ENCODE measurements at places on chromosomes 12 and 14.

DNA sequence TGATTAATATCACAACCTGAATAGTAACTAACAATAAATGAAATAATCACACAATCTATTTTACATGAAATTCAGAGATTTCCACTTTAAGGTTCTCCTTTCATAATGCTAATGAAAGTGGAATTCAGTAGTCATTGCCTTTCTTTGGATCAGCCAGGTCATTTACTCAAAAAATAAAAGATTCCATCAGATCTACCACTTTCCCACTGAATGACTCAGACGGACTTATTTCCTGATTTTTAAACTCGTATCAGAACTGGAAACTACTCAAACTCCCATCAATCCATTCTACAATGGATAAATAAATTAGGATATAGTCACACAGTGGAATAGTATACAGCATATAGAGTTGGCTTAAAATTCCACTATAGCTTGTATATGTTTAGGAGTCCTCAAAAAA is 237.1 kb downstream of the MED13L start:
- no peak for DNase-seq

- DNase-seq = no peak
Measured at GRCh38 chr12:53577941-53578352, 48.2 kb downstream of the ATF7 start.

- no peak for DNase-seq
Measured at GRCh38 chr12:124057691-124058090, 84.7 kb downstream of the ZNF664 start.

GRCh38 chr12:96770219-96771102 is 136.6 kb upstream of the NEDD1 start:
- no peak for DNase-seq

DNA sequence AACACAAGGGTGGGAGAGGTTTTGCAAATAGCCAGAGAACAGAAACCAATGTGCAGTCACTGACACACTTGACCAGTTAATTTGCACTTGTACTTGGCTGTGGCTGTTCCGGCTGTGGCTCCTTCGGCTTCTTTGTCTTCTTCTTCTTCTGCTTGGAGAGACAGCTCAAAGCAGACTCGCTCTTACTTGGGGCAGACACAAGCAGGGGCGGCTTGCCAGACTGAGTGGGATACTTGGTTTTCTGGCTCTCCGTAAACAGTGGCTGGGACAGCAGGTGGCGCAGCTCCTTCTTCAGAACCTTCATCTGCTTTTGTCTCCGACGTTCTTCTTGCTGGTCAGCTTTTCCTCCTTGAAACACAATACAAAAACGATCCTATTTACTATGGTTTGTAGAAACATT is 25.0 kb downstream of the OTUB2 start:
- no peak for DNase-seq

DNA sequence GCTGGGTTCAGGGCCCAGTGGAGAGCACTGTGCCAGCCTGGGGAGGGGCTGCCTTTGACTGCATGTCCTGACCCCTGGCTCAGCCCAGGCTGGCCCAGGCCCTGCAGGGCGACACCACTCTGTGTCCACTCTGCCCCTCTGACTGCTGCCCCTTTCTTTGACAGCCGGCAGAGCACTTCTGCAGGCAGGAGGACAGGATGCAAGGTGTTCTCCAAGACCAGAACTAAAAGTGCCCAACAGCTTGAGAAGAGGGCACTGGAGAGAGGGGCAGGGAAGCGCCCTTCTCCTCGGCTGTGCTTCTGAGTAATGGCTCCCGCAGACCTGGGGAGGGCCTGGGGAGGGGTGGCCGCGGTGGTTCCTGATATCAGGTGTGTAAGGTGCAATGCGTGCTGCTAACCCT is 72.7 kb downstream of the WDR20 start:
- no peak for DNase-seq

DNA sequence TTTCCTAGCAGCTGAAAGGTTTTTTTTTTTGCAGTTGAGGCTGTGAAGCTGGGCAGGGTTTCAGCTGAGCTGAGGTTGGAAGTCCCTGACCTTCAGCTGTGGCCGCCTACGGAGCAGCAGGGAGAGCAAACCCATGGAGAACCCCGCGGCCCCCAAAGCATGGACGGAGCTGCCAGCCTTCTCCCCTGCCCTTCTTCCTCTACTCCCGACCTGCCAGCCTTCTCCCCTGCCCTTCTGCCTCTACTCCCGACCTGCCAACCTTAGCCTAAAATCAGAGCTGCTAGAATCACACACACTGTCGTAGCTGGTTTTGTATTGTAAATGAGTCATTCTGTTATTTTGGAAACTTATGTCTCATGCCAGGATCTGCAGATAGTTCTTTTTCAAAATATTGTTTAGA is 74.6 kb downstream of the PPP2R5C start:
- no peak for DNase-seq

GRCh38 chr12:123513805-123514204 is 19.7 kb downstream of the RILPL1 start:
- DNase-seq = no peak

GRCh38 chr12:76921891-76922664 is 43.3 kb upstream of the CSRP2 start:
- DNase-seq = no peak

GRCh38 chr12:113697651-113698509 is 226.2 kb upstream of the LHX5 start:
- DNase-seq = no peak

GRCh38 chr14:58607952-58608317 is 29.8 kb upstream of the DACT1 start:
- DNase-seq = no peak

- DNase-seq = no peak
Measured at GRCh38 chr14:95144849-95145248, 12.5 kb downstream of the DICER1 start.

GRCh38 chr14:59020382-59020781 is 168.1 kb upstream of the DAAM1 start:
- peak; percentile 36 for DNase-seq

DNA sequence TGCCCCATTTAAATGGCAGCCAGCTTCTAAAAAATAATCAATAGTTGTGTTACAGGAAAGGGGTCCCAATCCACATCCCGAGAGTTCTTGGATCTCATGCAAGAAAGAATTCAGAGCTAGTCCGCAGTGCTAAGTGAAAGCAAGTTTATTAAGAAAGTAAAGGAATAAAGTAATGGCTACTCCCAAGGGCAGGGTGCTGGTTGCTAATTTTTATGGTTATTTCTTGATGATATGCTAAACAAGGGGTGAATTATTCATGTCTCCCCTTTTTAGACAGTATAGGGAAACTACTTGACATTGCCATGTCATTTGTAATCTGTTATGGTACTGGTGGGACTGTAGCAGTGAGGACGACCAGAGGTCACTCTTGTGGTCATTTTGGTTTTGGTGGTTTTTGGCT is 591.3 kb downstream of the LRFN5 start:
- no peak for DNase-seq

DNA sequence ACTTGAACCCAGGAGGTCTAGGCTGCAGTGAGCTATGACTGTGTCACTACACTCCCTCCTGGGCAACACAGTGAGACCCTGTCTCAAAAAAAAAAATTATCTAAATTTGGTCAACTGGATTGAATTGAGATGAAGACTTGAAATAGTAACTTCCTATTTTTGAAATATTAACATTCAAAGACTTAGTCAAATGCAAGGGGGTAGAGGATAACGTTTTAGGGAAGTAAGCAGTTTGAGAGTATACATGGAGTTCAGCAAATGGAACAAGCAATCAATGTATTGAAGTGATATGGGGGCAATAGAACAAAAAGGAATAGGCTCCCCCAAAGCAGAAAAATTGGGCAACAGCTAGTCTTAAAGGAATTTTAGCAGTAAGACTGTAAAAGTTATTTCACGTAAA is 4.6 kb upstream of the MFAP5 start:
- peak; percentile 72 for DNase-seq

DNA sequence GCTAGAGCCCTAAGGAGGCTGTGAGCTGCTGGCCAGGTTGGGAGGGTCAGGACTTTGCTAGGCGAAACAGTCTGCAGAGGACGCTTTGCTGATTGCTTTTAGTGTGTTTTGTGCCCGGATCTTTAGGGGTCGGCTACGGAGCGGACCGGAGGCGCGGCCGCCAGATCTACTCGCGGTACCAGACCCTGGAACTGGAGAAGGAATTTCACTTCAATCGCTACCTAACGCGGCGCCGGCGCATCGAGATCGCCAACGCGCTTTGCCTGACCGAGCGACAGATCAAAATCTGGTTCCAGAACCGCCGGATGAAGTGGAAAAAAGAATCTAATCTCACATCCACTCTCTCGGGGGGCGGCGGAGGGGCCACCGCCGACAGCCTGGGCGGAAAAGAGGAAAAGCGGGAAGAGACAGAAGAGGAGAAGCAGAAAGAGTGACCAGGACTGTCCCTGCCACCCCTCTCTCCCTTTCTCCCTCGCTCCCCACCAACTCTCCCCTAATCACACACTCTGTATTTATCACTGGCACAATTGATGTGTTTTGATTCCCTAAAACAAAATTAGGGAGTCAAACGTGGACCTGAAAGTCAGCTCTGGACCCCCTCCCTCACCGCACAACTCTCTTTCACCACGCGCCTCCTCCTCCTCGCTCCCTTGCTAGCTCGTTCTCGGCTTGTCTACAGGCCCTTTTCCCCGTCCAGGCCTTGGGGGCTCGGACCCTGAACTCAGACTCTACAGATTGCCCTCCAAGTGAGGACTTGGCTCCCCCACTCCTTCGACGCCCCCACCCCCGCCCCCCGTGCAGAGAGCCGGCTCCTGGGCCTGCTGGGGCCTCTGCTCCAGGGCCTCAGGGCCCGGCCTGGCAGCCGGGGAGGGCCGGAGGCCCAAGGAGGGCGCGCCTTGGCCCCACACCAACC is 1.5 kb downstream of the HOXC6 start:
- DNase-seq = no peak

DNA sequence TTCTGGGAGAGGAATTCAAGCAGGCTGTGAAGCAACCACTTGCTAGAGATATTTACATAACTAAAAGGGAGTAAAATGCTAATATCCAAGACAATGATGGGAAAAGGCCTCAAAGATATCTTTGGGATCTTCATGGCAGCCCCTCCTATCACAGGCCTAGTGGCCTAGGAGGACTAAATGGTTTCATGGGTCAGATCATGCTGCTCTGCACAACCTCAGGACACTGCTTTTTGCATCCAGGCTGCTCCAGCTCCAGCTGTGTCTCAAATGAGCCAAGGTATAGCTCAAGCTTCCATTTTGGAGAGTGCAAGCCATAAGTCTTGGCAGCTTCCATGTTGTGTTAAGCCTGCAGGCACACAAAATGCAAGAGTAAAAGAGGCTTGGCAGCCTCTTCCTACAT is 195.6 kb upstream of the SSTR1 start:
- no peak for DNase-seq

DNA sequence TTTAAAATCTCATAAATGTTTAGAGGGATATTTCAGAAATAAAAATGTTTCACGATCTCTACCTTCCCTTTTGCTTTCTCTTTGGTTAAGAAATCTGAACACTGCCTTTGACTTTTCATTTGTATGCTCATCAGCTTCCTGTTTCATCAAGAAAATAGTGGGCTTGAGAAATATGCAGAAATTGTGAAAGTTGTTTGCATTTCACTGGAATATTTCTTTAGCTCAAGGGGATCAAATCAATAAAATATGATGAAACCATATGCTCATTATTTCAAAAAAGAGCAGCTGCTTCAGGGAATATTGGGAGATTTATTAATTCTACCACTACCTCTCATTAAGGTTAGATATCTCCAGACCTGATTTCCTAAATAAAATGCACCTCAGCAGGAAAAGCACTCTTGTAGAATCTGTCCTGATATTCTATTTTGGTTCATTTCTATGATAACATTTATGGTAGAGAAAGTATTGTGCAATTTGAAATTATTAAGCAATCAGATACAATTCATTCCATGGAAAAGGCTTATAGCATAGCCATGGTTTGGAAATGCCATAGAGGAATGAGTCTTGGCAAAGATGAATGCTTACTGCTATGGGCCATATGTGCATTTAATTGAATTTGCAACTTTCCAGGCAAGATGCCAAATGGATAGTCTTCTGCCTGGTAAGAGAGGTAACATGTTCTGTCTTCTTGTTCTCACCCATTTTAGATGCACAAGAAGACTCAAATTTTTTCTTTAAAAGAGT is 212.6 kb upstream of the SLC16A7 start:
- no peak for DNase-seq

DNA sequence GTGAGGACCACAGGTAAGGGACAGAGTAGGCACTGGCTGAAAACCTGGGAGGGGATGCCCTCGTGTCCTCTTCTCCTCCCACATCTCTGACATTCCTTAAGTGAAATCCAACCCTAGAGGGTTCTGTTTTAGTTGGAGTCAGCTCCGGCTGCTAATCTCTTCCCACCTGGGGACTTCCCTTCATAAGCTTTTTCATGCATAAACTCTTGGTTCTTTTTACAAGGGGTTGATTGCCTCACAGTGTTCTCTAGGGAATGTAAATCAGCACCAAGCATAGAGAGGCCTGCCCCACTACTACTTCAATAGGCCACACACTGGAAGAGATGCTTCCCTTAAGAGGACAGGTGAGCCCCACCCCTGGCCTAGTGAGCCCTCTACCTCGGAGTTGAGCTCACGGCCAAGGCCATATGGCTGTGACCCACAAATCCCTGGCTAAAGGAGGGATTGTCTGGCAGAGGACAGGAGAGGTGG is 3.2 kb upstream of the SYNDIG1L start:
- DNase-seq = no peak

DNA sequence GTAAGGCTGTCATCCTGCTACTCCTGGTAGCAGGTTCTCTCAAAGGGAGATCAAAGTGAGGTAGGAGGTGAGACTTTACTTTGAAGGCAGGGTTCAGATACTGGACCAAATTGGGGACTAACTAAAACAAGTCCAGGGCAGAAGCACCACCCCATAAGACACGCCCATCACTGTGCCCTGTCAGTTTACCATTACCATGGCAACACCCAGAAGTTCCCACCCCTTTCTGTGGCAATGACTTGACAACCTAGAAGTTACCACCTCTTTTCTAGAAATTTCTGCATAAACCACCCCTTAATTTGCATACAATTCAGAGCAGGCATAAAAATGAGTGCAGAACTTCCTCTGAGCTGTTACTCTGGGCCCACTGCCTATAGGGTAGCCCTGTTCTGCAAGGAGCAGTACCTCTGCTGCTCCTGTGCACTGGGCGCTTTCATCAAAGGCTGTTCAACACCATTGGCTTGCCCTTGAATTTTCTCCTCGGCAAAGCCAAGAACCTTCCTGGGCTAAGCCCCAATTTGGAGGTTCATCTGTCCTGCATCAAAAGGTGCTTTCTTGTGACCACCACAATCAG is 64.8 kb upstream of the MAX start:
- DNase-seq = no peak

GRCh38 chr12:130044991-130045621 is 117.2 kb upstream of the FZD10 start:
- DNase-seq = no peak

- peak; percentile 44 for DNase-seq
Measured at GRCh38 chr14:87896393-87897380, 96.3 kb downstream of the GALC start.

DNA sequence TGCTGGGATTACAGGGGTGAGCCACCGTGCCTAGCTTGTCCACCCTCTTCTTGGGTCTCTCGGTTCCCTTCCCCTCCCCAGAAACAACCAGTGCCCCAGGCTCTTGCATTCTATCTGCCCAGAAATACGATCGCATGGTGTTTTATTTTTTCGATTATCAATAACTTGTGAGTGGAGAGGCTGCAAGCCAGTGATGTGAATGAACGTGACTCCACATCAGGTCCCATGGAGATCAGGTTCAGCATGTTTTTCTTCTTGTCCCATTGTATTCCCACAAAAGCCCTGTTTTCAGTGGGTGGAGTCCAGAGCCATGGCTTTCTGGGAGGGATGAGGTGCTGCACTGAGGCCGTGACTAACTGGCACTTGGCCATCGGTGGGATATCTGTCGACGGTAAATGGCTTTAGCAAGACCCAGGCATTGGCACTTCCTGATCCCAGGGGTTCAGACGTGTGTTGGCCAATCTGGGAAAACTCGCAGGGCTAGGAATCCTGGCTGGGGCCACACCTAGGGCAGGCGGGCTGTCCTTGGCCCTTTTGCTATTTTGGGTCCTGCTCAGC is 12.7 kb upstream of the HNF1A start:
- DNase-seq = no peak
